ENCODE measurements at places on chromosomes 5 and 9. TPM values are rescaled to one million over a fixed set of nuclear protein-coding genes. Genes with fewer than 3 reads are reported as not detected.

DNA sequence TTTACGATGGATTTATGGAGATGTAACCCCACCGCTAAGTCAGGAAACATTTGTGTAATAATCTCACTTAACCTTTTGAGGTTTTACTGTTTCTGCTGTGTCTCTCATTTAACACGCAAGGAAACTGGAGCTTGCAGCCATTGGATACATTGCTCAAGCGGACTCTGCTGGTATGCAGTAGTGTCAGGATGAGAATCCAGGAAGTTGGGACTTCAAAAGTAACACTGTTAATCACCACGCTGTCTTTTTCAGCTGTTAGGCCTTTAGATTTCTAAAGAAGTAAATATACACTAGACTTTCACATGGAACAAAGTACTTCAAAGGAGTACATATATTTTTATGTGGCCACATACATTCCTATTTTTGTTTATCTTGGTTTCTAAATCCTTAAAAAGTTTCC lies 114.7 kb downstream of the LPAR1 start:
- DNase-seq: no peak

DNA sequence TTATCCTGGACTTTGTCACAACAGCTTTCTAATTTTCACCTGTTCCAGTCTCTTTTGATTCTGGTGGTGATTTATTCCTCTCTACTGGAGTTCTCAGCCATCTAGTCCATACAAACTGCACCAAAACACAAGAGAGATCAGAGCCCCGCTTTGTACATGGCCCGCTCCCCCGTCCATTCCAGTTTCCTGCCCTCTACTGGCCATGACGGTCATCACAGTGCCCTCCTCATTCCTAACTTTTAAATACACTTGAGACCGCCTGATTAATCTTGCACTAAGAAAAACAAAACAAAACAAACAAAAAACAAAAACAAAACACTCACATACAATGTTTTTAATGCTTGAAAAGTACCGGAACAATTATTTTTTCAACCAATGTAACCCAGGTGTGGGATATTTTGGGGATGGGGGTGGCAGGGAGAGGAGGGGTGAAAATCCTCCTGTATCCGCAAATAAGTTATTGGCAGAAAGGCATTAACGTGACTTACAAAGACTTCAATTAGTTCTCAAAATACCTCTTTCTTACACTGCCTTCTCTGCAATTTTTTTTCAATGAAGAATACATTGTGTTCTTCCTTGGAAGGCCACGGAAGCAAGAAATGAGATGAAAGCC lies 84.8 kb upstream of the PAM start:
- no peak for DNase-seq

The PCDHA5 gene
- not detected for total RNA-seq

GRCh38 chr5:178296066-178296465 lies 63.5 kb upstream of the PHYKPL start:
- DNase-seq: no peak

The TIFAB gene
- not detected for total RNA-seq

- DNase-seq: no peak
Measured at GRCh38 chr5:39947657-39948056, 522.9 kb upstream of the DAB2 start.

Measured in T-helper 17 cell (primary cell).